Vagina (tissue), 2 donors: ENCODE measurements at places on chromosomes 7 and 10. TPM values are rescaled to one million over a fixed set of nuclear protein-coding genes. Genes with fewer than 3 reads are reported as not detected.

- H3K27ac ChIP-seq, result no peak overlapping the region
- DNase-seq, result no peak
- H3K4me3 ChIP-seq, result no peak overlapping the region
- H3K36me3 ChIP-seq, result no peaks in the 10 kb centered on the region
Observed at GRCh38 chr10:61779950-61780659, 117.4 kb downstream of the CABCOCO1 start.

GRCh38 chr7:123624527-123625183, 23.0 kb downstream of the ASB15 start:
- DNase-seq, result no peak
- H3K27me3 ChIP-seq, result no peaks in the 10 kb centered on the region
- H3K4me3 ChIP-seq, result no peak overlapping the region
- no peak overlapping the region for H3K27ac ChIP-seq
- H3K4me1 ChIP-seq, result no peaks in the 10 kb centered on the region
- H3K36me3 ChIP-seq, result no peaks in the 10 kb centered on the region

DNA sequence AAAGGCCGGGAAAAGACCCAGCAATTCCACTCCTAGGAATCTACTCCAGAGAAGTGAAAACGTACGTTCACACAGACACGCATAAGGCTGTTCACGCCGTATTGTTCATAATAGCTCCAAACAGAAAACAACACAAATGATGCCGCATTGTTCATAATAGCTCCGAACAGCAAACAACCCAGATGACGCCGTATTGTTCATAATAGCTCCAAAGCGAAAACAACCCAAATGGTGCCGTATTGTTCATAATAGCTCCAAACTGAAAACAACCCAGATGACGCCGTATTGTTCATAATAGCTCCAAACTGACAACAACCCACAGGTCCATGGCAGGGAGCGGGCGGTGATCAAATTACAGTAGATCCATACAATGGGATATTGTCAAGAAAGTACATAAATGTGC, 85.2 kb upstream of the DNAAF5 start:
- H3K4me1 ChIP-seq, result no peaks in the 10 kb centered on the region
- H3K27ac ChIP-seq, result no peak overlapping the region
- no peaks in the 10 kb centered on the region for H3K36me3 ChIP-seq
- H3K27me3 ChIP-seq, result no peaks in the 10 kb centered on the region
- no peak overlapping the region for H3K4me3 ChIP-seq
- DNase-seq, result no peak

- H3K4me3 ChIP-seq, result no peak overlapping the region
- DNase-seq, result no peak
- H3K4me1 ChIP-seq, result no peaks in the 10 kb centered on the region
- H3K27me3 ChIP-seq, result no peaks in the 10 kb centered on the region
Observed at GRCh38 chr7:68434857-68435256, 1163.4 kb upstream of the AUTS2 start.

DNA sequence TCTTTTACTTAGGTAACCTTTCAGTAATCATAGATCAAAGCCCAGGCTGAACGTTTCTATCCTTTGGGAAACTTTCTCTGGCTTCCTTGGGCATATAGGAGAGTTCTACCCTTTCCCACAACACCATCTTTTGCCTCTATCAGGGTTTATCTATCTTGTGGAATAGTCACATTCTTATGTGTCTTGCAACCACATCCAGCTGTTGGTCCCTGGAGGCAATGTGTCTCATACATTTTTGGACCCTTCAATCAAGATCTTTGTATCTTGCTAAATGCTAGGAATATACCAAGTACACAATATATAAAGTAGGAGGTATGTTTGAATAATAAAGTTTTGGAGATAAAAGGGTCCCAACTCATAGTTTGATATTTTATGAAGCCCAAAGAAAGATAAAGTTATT, 121.7 kb downstream of the RNLS start:
- DNase-seq, result no peak
- no peak overlapping the region for H3K4me3 ChIP-seq
- peaks cover 24% of the 10 kb centered on the region for H3K4me1 ChIP-seq
- no peaks in the 10 kb centered on the region for H3K36me3 ChIP-seq
- no peaks in the 10 kb centered on the region for H3K27me3 ChIP-seq
- no peak overlapping the region for H3K27ac ChIP-seq

- no peak overlapping the region for H3K27ac ChIP-seq
- no peaks in the 10 kb centered on the region for H3K27me3 ChIP-seq
- H3K36me3 ChIP-seq, result peaks cover 12% of the 10 kb centered on the region
- DNase-seq, result no peak
- H3K4me1 ChIP-seq, result no peaks in the 10 kb centered on the region
Observed at GRCh38 chr10:15775513-15775912, 55.8 kb upstream of the ITGA8 start.

GRCh38 chr7:106504645-106505044, 156.3 kb downstream of the CCDC71L start:
- H3K4me1 ChIP-seq, result no peaks in the 10 kb centered on the region
- no peak overlapping the region for H3K27ac ChIP-seq

GRCh38 chr7:151707757-151708156, 169.2 kb downstream of the PRKAG2 start:
- no peaks in the 10 kb centered on the region for H3K27me3 ChIP-seq
- no peaks in the 10 kb centered on the region for H3K36me3 ChIP-seq
- no peak overlapping the region for H3K4me3 ChIP-seq
- no peak overlapping the region for H3K27ac ChIP-seq
- no peak for DNase-seq

DNA sequence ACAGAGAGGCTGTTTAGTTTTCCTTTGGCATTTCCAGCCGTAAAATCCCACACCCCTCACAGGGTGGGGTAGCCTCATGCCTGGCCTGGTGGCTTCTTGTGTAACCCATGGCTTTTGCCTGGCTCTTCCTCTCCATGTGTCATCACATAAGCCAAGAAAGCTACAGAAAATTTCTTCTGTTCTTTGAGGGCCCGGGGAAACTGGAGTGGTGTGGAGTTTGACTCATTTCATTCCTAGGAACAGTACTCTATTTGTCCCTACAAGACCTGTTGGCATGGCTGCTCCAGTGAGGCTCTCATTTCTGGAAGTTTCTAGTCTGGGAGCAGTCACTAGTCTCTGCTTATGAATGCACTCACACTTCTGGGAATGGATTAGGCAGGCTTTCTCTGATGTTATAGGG, 523.9 kb downstream of the SUGCT start:
- no peak overlapping the region for H3K4me3 ChIP-seq
- no peaks in the 10 kb centered on the region for H3K27me3 ChIP-seq
- no peak overlapping the region for H3K27ac ChIP-seq
- H3K36me3 ChIP-seq, result no peaks in the 10 kb centered on the region

GRCh38 chr10:114593240-114593792, 64.8 kb downstream of the ABLIM1 start:
- no peak overlapping the region for H3K4me3 ChIP-seq
- no peak for DNase-seq
- H3K36me3 ChIP-seq, result no peaks in the 10 kb centered on the region
- H3K27me3 ChIP-seq, result no peaks in the 10 kb centered on the region
- no peak overlapping the region for H3K27ac ChIP-seq

CCNJ gene
- total RNA-seq, result 6.9 TPM

- H3K4me3 ChIP-seq, result no peak overlapping the region
- DNase-seq, result no peak
- H3K36me3 ChIP-seq, result no peaks in the 10 kb centered on the region
- H3K27ac ChIP-seq, result no peak overlapping the region
- no peaks in the 10 kb centered on the region for H3K4me1 ChIP-seq
- H3K27me3 ChIP-seq, result no peaks in the 10 kb centered on the region
Observed at GRCh38 chr10:97393034-97393573, 8.0 kb downstream of the RRP12 start.

DNA sequence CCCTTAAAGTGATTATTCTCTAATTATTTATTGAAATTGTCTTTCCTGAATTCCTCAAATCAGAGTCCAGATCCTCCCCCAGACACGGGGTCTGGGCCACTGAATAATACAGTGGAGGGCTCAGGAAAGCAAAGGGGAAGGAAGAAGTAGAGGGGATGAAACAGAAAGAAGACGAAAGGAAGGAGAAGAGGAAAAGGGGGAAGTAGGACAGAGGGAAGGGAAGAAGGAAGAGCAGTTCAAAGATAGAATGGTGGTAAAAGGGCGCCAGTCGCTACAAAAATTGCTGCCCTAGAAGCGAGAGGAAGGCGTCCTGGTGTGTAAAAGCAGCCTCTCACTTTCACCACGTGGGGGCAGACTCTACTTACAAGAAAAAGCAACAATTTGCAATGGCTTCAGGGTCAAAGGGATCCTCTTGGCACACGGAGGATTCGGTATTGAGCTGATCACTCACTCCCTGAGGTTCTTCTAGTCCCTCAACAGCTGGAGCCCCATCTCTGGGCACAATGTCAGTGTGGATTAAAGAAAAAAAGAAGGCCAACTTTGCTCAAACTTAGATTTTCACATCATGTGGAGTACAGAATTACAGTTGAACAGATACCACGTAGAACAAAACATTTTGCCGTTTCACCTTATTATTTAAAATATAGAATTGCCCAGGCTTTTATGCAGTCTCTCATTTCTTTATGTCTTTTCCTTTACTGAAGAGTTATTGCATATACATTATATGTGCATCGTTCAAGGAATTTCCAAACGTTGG, 31.4 kb upstream of the NPVF start:
- no peak overlapping the region for H3K4me3 ChIP-seq
- H3K27ac ChIP-seq, result no peak overlapping the region
